ENCODE measurements at places on chromosomes 5 and 9. TPM values are rescaled to one million over a fixed set of nuclear protein-coding genes. Genes with fewer than 3 reads are reported as not detected.

- H3K4me1 ChIP-seq = peaks cover 26% of the 10 kb centered on the region
- peaks cover 54% of the 10 kb centered on the region for H3K27me3 ChIP-seq
- no peak overlapping the region for H3K4me3 ChIP-seq
- no peak for DNase-seq
- no peak overlapping the region for H3K27ac ChIP-seq
- no peaks in the 10 kb centered on the region for H3K36me3 ChIP-seq
Measured at GRCh38 chr5:150186137-150186536, 3.7 kb upstream of the SLC6A7 start.

GRCh38 chr5:180791611-180792213 is 10.9 kb downstream of the MGAT1 start:
- no peaks in the 10 kb centered on the region for H3K27me3 ChIP-seq
- DNase-seq = no peak
- 0 out of 2 replicates have a peak, but pooled peaks cover 2% of the 10 kb centered on the region for H3K36me3 ChIP-seq
- H3K27ac ChIP-seq = no peak overlapping the region

GRCh38 chr5:160621526-160621925 is 199.9 kb downstream of the PTTG1 start:
- H3K27ac ChIP-seq = no peak overlapping the region
- H3K27me3 ChIP-seq = no peaks in the 10 kb centered on the region
- no peaks in the 10 kb centered on the region for H3K4me1 ChIP-seq
- no peak for DNase-seq

DNA sequence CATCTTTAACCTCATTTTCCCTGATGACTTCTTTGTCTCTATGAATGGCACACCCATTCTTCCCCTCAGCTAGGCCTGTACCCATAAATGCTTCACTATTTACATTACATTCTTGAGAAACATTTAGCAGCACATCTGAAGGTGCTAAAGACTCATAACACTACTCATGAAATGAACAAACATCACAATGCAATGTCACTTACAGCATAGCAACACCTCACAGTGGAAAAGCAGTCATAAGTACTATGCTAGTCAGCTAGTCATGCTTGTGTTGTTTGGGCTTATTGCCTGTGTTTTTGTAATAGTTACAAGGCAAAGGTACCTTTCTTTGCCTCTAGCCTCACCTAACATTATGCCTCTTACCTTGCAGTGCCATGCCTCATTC is 228.9 kb downstream of the KIAA0825 start:
- no peaks in the 10 kb centered on the region for H3K36me3 ChIP-seq
- no peaks in the 10 kb centered on the region for H3K27me3 ChIP-seq
- DNase-seq = no peak
- H3K4me1 ChIP-seq = no peaks in the 10 kb centered on the region

- no peak for DNase-seq
- H3K27me3 ChIP-seq = no peaks in the 10 kb centered on the region
- H3K4me3 ChIP-seq = no peak overlapping the region
Measured at GRCh38 chr5:80917631-80918030, 42.5 kb upstream of the RASGRF2 start.

Gene LOX
- total RNA-seq = 2.2 TPM

DNA sequence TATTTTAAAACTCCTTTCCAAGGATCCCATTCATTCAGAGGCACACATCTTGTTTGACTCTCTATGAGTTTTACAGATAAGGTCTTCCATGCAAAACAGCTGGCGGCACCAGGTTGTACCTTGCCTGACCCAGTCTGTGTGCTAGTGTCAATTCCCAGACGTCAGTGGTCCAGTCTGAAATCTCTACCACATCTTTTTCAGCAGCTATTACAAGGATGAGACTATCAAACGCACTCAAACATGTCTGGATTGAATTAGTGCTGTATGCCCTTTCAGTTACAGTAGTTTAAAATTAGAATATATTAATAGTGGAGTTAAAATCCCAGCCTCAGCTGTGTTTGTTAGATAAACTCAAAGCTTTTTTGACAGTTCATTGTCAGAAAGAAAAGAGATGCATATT is 11.7 kb downstream of the CDC14B start:
- no peak overlapping the region for H3K4me3 ChIP-seq
- H3K27me3 ChIP-seq = no peaks in the 10 kb centered on the region
- H3K27ac ChIP-seq = no peak overlapping the region
- DNase-seq = no peak
- H3K36me3 ChIP-seq = no peaks in the 10 kb centered on the region
- peaks cover 5% of the 10 kb centered on the region for H3K4me1 ChIP-seq

Gene FOXD4L5
- 0.13 TPM for total RNA-seq

DNA sequence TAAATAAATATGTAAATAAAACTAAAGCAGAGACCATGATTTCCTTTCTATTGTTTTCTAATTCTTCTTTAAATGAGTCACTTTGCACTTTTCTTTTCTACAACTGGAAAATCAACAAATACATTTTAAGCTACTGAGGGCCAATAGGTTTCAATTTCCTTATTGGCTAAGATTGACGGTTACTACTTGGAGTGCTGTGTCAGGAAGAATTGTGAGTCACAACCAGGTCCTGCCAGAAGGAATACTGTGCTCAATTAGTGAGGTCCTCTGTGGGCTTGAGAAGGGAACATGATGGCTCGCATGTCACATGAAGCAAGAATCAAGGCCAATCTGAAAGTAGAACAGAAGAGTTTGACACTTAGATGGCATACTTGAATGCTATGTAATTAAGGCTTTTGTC is 110.8 kb downstream of the HMHB1 start:
- H3K36me3 ChIP-seq = no peaks in the 10 kb centered on the region
- H3K27ac ChIP-seq = no peak overlapping the region
- no peaks in the 10 kb centered on the region for H3K4me1 ChIP-seq
- no peak overlapping the region for H3K4me3 ChIP-seq
- no peaks in the 10 kb centered on the region for H3K27me3 ChIP-seq
- DNase-seq = no peak

DNA sequence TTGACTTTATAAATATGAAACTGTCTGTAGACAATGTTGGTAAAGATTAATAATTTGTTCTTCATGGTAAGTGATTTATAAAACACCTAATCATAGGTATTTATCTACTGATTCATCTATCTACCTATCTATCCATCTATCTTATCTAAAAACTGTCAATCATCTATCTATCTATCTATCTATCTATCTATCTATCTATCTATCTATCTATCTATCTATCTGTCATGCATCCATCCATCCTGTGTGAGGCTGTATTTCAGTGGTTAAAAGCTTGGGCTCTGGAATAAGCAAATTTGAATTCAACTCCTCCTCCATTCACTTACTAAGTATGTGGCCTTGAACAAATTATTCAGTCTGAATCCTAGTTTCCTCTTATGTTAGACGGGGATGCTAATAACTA is 161.9 kb upstream of the GNA14 start:
- no peaks in the 10 kb centered on the region for H3K27me3 ChIP-seq
- peaks cover 3% of the 10 kb centered on the region for H3K4me1 ChIP-seq
- DNase-seq = no peak

- H3K27ac ChIP-seq = no peak overlapping the region
- DNase-seq = no peak
- H3K27me3 ChIP-seq = no peaks in the 10 kb centered on the region
- no peaks in the 10 kb centered on the region for H3K36me3 ChIP-seq
Measured at GRCh38 chr9:96241391-96241809, 60.6 kb downstream of the HSD17B3 start.

Gene SLC4A9
- 0.15 TPM for total RNA-seq

DNA sequence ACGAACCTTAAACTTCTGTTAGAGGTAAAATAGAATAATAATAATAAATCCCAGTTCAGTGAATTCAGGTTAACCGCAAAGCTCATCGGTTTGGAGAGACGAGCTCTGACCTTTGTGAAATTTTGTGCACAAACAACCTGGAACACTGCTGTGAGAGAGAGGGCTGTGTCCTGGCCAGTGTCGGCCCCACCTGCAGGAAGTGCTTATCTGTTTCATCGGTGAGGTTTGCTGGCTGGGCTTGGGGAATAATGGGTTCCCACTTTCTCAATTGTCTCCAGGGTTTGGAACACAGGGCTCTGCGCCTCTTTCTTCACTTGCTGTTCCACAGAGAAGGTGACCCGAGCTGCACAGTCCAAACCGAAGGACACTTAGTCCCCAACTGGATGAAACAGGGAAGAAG is 19.3 kb upstream of the CLPTM1L start:
- H3K4me3 ChIP-seq = no peak overlapping the region
- no peaks in the 10 kb centered on the region for H3K27me3 ChIP-seq
- no peaks in the 10 kb centered on the region for H3K36me3 ChIP-seq
- no peak overlapping the region for H3K27ac ChIP-seq
- DNase-seq = no peak

DNA sequence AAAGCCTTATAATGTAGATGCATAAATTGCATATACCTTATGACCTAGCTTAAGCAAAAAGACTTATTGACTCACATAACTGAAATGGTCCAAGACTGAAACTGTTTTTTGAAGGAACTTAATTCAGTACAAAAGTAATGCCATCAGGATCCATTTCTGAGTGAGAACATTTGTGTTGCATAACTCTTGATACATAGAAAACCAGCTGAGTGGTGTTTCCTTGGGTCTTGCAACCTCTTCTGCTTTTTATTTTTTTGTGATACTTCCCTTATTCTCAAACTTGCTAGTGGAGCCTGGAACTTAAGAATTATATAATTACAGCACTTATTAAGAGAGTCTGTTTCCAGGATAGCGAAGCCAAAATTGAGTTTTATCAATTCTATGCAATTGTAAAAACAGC is 272.0 kb downstream of the MAN2A1 start:
- no peaks in the 10 kb centered on the region for H3K4me1 ChIP-seq
- no peak overlapping the region for H3K4me3 ChIP-seq

Gene PCDHA4
- total RNA-seq = 5.3 TPM

Gene DROSHA
- 124 TPM for total RNA-seq

- H3K4me3 ChIP-seq = no peak overlapping the region
- no peaks in the 10 kb centered on the region for H3K4me1 ChIP-seq
- H3K27me3 ChIP-seq = no peaks in the 10 kb centered on the region
- DNase-seq = no peak
- H3K27ac ChIP-seq = no peak overlapping the region
- no peaks in the 10 kb centered on the region for H3K36me3 ChIP-seq
Measured at GRCh38 chr5:58740956-58741355, 158.1 kb downstream of the RAB3C start.

DNA sequence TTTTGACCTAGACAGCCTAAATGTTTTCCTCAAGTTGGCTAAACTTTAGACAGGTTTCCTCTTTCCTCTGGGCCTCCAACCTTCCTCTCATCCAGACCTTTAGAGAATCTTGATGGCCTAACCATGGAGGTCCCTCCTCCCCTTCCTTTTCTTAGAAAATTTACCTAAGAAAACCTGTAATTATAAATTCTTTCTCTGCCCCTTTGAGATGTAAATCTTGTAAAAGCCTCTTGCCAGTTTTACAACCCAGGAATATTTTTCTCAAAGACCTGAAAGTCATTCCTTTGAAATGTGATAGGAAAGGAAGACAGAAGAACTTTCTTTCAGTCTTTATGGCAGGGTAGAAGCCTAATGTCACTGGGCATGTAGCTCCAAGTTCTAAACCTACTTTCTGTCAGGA is 1752.6 kb upstream of the C9orf72 start:
- no peaks in the 10 kb centered on the region for H3K36me3 ChIP-seq
- no peak overlapping the region for H3K27ac ChIP-seq
- no peak overlapping the region for H3K4me3 ChIP-seq
- H3K27me3 ChIP-seq = no peaks in the 10 kb centered on the region
- no peaks in the 10 kb centered on the region for H3K4me1 ChIP-seq

Gene TMC1
- 0.95 TPM for total RNA-seq

Gene SPATA6L
- total RNA-seq = 0.55 TPM

DNA sequence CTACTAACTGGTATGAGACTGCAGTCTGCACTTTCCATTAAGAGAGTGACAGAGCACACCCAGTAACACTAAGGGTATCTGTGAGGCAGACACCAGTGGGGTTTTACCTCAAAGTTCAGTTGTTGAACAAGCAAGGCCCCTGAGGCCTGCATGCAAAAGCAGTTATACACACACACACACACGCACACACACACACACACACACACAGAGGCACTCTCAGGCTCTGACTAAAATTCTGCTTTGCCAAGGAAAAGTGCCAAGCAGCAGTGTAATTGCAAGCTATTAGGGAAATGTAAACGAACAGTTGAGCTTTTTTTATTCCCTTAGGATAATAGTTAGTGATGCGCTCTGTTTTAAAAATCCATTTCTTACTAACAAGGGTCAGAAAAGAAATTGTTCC is 377.1 kb downstream of the SPOCK1 start:
- no peak overlapping the region for H3K27ac ChIP-seq
- H3K4me1 ChIP-seq = no peaks in the 10 kb centered on the region
- H3K27me3 ChIP-seq = no peaks in the 10 kb centered on the region
- no peak for DNase-seq

Gene PCDHA9
- 0.36 TPM for total RNA-seq

DNA sequence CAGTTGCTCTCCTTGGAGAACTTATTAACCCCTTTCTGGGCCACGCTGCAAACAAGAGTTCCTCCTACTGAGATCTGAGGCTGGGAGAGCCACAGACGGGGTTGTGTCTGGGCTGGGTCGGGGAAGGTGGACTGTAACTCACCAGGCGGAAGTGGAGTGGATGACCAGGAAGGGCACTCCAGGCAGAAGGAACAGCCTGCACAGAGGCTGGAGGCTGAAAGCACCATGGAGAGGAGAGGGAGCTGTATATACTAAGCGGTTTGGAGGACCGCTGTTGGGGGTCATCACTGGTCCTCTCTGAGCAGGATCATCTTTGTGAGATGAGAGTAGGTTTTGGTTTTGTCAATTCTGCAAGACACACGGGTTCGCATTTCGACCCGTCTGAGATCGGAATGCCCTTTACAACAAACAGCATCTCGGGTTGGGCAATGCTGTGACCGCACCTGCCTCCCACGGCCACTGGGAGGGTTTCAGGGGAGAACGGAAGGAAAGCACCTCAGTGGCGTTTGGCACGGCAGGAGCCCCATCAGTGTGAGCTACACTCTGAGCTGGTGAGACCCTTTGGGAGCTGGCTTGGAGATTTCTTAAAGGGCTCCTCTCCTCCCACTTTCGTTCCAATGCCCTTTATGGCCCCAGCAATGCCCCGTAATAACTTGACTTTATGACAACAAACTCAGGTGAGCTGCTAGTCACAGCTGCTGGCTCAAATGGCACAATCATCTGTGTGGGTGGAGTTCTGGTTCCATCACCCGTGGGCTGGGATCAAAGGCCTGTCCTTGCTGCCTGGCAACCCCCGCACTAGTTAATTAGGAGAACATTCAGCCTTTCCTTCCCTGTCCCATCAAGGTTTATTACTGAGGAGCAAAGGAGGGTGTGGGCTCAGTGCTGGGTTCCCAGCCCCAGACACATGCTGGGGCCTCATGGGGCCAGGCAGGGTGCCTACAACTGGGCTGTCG is 18.7 kb upstream of the NEURL1B start:
- H3K27me3 ChIP-seq = no peaks in the 10 kb centered on the region
- H3K4me1 ChIP-seq = peaks cover 22% of the 10 kb centered on the region
- H3K27ac ChIP-seq = no peak overlapping the region

- peaks cover 49% of the 10 kb centered on the region for H3K36me3 ChIP-seq
- no peaks in the 10 kb centered on the region for H3K27me3 ChIP-seq
- no peak overlapping the region for H3K27ac ChIP-seq
- H3K4me1 ChIP-seq = 0 out of 2 replicates have a peak, but pooled peaks cover 5% of the 10 kb centered on the region
Measured at GRCh38 chr5:178214160-178214803, 9.9 kb downstream of the HNRNPAB start.

Gene BNC2
- 26.8 TPM for total RNA-seq

Gene COL27A1
- total RNA-seq = 22.8 TPM

- no peaks in the 10 kb centered on the region for H3K27me3 ChIP-seq
- no peak overlapping the region for H3K4me3 ChIP-seq
- H3K4me1 ChIP-seq = no peaks in the 10 kb centered on the region
- H3K36me3 ChIP-seq = peaks cover 8% of the 10 kb centered on the region
- DNase-seq = no peak
- H3K27ac ChIP-seq = no peak overlapping the region
Measured at GRCh38 chr9:37562826-37563225, 13.4 kb downstream of the FBXO10 start.

Gene PCDH1
- total RNA-seq = 101 TPM

Gene CCDC180
- total RNA-seq = 8.2 TPM

Data from H1 (cell line).